ENCODE measurements at places on chromosomes 7 and 10.

DNA sequence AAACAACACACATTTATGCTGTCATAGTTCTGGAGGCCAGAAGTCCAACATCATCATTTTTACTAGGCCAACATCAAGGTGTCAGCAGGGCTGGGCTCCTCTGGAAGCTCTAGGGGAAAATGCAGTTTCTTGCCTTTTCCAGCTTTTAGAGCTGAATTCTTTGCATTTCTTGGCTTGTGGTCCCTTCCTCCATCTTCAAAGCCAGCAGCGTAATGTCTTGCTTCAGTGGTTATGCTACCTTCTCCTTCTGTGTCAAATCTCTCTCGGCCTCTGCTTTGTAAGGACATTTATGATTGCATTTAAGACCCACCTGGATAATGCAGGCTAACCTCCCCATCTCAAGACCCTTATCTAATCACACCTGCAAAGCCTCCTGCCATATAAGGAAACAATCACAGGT is 66.5 kb upstream of the ANKRD1 start:
- DNase-seq, result no peak

- DNase-seq, result no peak
Measured at GRCh38 chr7:87398446-87398845, 53.0 kb downstream of the CROT start.

DNA sequence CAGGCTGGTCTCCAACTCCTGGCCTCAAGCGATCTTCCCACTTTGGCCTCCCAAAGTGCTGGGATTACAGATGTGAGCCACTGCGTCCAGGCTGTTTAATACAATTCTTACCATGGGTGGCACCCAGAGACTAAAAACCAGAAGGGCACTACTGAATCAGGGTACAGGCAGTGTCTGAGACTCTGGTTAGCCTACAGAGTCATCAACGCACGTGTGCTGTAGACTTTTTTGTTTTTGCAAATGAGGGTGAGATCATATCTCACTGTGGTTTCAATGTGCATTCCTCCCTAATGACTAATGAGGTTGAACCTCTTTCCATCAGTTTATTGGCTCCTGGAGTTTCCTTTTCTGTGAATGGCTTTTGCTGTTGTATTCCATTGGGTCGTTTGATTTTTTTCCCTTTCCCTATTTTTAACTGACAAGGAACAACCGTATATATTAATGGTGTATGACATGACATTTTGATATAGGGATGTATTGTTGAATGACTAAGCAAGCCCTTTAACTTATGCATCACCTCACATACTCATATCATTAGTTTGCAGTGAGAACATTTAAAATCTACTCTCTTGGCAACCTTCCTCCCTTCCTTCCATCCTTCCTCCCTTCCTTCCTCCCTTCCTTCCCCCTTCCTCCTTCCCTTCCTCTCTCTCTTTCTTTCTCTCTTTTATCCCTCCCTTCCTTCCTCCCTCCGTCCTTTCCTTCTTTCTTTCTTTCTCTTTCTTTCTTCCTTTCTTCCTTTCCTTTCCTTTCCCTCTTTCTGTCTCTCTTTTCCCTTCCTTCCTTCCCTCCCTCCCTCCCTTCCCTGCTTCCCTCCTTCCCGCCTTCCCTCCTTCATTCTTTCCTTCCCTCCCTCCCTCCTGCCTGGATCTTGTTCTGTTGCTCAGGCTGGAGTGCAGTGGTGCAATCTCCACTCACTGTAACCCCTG is 9.3 kb upstream of the TMEM270 start:
- peak; percentile 78 for DNase-seq

DNA sequence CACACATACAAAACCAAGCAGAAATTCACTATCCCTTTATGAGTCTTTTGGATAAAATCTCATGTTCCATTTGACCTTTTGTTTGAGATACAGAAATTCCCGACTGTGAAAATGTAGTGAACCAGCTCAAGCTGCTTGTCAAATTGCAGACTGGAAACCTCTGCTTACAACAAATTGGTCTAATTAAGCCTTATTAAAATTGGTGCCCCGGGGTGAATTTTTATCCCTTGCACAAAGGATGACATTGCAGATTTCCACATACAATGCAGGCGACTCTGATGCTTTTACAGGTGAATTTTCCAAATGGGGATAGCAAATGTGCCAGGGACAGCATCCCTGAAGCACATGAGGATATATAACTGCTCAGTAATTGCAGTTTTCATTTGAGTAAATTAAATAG is 257.3 kb downstream of the BMPER start:
- DNase-seq, result no peak

DNA sequence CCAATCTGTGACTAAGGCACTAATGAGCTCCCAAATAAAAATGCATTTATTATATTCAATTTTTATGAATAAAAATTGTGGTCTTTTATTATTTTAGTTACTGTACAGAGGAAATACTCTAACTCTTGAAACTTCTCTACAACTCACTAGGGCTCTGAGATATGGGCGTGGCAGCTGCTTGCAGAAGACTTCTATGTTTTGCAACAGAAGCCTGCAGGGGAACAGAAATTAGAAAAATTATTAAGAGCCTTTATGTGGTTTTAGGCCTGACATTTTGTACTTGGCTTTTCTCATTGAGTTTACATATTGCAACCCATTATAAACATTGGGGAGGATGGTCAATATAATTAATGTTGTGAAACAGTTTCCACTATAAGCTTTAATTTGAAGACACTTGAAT is 581.4 kb downstream of the TNS3 start:
- no peak for DNase-seq

- DNase-seq, result no peak
Measured at GRCh38 chr7:21067216-21067615, 280.5 kb upstream of the SP8 start.

DNA sequence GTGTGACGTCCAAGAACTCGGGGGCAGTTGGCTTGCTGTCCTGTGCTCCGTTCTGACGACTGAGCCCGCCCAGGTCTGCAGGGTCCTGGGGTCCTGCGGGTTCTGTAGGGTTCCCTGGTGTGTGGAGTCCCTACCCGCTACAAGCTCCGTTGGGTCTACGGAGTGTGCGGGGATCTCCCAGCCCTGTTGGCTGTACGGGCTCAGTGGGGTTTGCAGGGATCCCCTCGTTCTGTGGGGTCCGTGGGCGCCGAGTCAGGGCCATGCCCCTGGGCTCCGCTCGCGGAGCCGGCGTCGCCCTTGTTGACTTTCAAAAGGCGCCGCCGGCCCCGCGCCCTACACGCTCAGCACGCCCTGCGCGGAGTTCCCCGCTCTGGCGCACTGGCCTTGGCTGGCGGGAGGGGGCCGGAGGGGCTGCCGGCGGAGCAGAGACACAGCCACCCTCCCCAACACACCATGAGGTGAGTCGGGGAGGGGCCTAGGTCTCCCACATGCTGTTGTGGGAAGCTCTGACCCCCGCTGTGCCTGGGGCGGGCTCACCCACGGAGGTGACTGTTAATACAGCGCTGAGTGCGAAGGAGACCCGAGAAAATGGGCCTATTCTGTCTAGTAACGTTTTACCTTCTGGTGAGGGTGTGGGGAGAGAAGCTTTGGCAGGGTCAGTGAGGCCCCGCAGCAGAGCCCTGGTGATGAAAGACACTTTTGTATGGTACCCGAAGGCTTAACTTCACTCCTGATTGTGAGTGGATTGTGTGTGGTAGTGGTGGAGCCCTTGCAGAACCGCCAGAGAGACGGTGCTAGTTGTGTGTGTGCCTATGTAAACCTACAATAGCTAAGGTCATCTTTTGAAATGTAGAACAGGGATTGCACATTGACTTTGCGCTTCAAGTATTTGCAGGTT is 8.1 kb downstream of the TASOR2 start:
- peak; percentile 62 for DNase-seq
